ENCODE measurements at places on chromosomes 7 and 10.

DNA sequence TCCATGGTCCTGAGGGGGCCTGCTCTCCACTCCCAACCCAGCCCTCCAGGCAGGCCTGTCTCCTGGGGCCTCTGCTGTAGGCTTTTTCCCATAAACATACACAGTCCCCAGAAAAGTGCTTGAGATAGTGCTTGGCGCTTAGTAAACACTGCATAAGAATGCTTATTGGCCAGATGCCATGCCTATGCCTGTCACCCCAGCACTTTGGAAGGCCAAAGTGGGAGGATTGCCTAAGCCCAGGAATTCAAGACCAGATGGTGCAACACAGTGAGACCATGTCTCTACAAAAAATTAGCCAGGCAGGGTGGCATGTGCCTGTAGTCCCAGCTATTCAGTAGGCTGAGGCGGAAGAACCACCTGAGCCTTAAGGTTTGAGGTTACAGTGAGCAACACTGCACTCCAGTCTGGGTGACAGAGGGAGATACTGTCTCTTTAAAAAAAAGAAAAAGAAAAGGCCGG lies 24.6 kb upstream of the ASL start:
- no peak for DNase-seq

DNA sequence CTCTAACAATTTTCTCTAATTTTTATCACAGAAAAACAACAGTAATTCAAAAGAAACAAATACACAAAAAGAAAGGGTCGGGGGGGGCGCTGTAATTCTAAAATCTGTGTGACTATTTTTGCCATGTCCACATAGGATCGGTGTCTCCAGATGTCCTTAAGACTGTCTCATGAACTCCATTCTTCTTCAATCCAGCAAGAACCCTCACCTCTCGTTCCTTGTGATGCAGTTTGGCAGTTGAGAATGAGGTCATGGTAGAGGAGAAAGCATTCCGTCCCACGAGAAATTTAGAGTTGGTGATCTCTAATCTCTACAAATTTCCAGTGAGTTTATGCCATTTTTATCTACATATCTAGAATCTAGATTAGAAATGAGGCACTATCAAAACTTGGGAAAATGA lies 394.7 kb downstream of the TFEC start:
- DNase-seq, result no peak

- no peak for DNase-seq
These were observed 197.8 kb downstream of the CELF2 start for GRCh38 chr10:11215471-11215870.

GRCh38 chr10:60921633-60922032 lies 22.4 kb downstream of the RHOBTB1 start:
- DNase-seq, result no peak

DNA sequence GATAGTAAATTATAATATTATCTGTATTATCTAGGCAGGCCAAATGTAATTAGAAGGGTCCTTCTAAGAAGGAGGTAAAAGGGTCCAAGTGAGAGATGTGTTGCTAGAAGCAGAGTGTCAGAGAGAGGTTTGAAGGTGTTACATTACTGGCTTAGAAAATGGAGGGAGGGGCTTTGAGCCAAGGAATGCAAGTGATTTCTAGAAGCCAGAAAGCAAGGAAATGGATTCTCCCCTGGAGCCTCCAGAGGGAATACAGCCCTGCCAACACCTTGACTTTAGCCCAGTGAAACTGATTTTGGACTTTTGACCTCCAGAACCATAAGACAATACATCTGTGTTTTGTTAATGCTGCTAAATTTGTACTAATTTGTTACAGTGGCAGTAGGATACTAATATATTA lies 97.9 kb upstream of the IL6 start:
- DNase-seq, result no peak

- no peak for DNase-seq
These were observed 24.5 kb upstream of the SLC25A13 start for GRCh38 chr7:96346293-96346953.

DNA sequence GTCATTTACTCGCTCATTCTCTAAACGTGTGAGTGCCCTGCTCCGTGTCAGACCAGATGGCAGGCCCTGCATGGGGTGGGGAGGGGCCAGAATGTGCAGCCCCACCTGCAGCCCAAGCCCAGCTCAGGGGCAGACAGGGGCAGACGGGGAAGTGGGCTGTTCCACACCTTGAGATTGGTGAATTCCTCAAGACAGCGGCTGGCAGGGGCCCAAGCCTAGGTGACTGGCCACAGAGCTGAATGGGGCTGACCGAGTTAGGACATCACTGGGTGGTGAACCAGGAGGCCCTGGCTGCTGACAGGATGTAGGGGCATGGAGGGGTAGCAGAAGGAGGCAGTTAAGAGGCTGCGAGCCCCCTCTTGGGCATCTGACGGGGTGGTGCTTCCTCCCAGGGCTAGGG lies 79.1 kb downstream of the MGMT start:
- DNase-seq, result no peak

DNA sequence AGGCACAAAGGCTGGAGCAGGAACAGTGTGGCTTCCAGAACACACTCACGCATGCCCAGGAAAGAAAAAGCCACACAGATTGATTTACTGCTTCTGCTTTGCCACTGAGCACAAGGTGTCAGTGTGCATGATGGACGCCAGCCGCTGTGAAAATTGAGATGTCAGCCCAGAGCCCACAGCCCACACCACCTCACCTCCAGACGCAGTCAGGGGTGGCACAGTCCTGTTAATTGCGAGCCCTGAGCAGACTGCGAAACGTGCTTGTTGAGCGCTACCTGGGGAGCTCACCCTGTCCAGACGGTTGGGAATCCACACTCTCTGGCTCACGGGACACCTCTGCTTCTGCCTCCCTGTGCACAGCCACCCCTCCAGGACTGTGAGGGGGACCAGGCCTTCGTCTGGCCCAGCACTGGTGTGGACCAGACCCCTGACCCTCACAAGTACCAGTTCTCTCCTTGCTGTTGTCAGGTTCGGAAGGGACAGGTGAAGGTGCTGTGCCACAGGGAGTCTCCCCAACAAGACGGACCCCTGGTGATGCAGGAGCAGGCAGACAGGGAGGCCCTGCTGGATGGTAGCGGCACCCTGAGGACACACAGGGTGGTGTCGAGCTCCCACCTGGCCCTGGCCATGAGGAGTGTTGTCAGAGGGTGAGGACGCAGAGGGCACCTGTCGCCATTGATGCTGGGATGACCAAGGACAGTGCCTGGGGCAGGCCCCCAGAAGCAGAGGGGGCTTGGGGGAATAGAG lies 15.3 kb downstream of the RASGEF1A start:
- no peak for DNase-seq

- DNase-seq, result no peak
These were observed 516.7 kb upstream of the MGMT start for GRCh38 chr10:128950159-128950915.

- no peak for DNase-seq
These were observed 211.2 kb downstream of the GLI3 start for GRCh38 chr7:42025635-42026375.

DNA sequence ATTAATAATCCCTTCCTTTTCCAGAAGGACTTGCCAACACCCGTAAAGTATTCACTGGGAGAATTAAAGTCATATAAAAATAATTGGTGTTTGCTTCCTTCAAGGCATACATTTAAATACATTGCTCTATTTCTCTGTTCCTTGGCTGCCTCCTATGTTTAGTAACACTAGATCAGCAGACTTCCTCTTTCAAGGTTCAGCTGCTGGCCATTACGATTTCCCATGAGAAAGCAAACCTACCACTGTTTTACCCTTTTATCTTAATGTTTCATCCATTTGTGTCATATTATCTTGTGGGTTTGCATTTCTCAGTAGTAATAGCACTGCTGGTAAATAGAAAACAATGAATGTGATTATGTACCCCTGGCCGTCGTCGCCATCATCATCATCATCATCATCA lies 313.8 kb upstream of the BMPER start:
- no peak for DNase-seq

- DNase-seq, result no peak
These were observed 4.6 kb upstream of the ZNF22 start for GRCh38 chr10:44995914-44996669.

DNA sequence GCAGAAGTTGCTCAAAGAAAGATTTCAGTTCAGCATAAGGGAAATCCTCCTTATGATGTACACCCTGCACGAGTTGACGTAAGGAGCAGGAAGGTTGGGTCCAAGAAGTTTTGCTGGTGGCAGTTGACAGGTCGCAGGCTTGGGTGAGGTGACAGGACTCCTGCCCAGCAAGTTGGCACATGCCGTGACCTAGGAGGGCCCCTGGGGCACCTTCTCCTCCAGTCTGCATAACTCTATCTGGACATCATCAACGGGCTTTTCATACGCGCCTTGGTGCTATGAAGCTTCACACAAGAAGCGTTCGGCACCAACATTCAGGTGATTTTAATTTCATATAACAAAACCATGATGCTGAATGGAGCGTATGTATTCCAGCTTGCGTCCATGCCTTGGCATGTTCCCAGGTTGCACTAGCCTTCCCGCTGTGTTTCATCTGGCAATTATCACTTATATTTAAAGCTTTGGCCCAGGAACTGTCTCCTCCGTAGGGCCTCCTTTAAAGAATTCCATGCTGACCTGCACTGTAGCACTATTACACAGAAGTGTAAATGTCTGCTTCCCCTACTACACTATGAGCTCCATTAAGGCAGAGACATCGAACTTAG lies 651.6 kb upstream of the FOXK1 start:
- no peak for DNase-seq

DNA sequence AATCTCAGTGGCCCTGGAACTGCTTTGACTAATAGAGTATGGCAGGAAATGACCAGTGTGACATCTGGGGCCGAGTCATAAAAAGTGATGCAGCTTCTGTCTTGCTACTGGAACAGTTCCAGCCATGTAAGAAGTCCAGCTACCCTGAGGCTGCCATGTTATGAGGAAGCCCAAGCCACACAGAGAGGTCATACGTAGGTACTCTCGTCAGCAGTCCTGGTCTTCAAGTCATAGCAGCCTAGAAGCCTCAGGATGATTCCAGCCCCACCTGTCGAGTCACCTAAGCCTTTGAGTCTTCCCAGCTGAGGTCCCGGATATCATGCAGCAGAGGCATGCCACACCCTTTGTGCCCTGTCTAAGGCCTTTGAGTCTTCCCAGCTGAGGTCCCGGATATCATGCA lies 92.1 kb downstream of the PPP1R3C start:
- no peak for DNase-seq

GRCh38 chr7:41097501-41097900 lies 605.4 kb downstream of the INHBA start:
- no peak for DNase-seq

GRCh38 chr10:109866168-109866994 lies 56.9 kb downstream of the XPNPEP1 start:
- DNase-seq, result peak; percentile 1

DNA sequence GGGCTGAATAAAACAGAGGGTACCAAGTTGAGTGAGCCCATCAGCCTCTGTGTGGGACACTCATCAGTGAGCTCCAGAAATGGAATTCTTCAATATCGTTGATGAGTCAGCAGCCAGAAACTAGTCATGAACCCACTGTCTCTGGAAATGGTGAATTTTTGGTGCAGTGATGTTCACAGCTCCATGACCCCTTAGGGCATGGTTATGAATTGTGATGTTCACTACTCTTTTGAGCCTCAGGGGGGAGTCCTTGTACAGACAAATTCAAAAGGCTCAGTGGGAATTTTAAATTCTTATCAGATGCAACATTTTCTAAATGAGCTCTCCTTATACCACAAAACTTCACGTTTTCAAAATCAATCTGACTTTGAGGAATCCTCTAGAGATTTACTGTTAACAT lies 335.7 kb downstream of the PHTF2 start:
- DNase-seq, result no peak

DNA sequence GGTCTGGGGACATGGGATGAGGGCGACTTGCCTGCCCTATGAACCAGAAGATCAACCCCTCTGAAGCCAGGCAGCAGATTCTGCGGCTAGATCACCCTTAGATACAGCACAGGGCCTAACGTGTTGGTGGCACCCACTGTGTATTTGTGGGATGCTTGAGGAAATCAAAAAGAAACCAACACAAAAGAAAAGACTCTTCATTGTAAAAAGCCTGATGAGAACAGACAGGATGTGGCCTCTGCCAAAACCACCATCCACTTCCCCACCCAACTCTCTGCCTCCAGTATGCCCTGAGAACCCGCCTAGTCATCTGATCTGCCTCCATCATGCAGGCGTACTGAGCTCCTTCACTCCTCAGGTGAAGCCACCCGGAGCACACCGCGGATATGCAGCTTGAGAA lies 97.2 kb upstream of the INSYN2A start:
- no peak for DNase-seq

DNA sequence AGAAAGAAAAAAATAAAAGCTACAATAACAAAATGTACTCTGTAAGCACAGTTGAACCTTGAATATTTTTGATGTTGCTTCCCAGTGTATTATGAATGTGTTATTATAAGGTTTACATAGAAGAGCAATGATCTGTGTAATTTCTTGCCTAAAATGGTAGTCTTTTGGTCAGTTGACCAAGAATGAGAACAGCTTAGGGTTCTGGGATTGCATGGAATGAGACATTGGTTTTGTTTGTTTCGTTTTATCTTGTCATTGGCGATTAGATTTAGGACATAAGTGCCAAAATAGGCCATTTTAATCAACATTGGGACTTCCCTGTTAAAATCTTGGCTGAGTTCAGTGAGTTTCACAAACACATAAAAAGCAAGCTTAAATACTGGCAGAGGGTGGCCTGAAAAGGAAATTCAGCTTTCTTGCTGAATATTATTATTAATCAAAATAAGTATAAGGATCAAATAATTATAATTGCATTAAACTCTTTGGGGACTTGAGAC lies 49.1 kb upstream of the GLCCI1 start:
- DNase-seq, result no peak

- DNase-seq, result no peak
These were observed 73.3 kb upstream of the ANLN start for GRCh38 chr7:36316319-36316718.

GRCh38 chr10:122287570-122287969 lies 16.5 kb downstream of the BTBD16 start:
- no peak for DNase-seq

- DNase-seq, result no peak
These were observed 28.5 kb downstream of the PPP2R2D start for GRCh38 chr10:131929122-131929845.

DNA sequence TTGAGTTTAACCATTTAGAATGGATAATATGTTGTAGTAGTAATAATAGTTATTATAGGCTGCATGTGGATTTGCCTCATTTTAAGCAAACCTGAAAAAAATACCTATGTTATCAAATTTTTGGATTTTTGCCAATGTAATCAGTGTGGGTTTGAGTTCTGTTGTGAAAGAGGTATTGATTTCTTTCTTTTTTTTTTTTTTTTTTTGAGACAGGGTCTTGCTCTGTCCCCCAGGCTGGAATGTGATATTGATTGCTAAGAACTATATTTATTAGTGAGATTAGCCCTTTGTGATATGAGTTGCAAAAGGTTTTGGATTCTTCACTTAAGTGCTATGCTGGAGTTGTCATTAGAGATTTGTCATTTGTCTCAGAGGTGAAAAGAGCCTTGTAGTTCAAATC lies 124.4 kb downstream of the ST7 start:
- no peak for DNase-seq

- DNase-seq, result peak; percentile 27
These were observed at the start of gene GCK for GRCh38 chr7:44189286-44189992. Gene GCK, minus strand, starts transcription at chr7:44189439. Its CDS starts 486 bp downstream, at chr7:44188953.

GRCh38 chr10:15168291-15168785 lies at the start of gene NMT2:
Gene NMT2, minus strand, starts transcription at chr10:15168693. Its CDS starts 81 bp downstream, at chr10:15168612.
- DNase-seq, result no peak

Measured in SHP77 treated with DMSO at 0.1 percent for 48 hours (cell line).